Stimulated activated effector memory CD8-positive, alpha-beta T cell treated with anti-CD3 and anti-CD28 coated beads, Interleukin-12 subunit alpha, Interleukin-12 subunit beta, amount 100 ng/mL, for 72 hours (primary cell): ENCODE measurements at places on chromosomes 12 and 14.

- DNase-seq: peak; percentile 88
Observed at GRCh38 chr12:93571365-93571924, 1.0 kb upstream of the SOCS2 start.

DNA sequence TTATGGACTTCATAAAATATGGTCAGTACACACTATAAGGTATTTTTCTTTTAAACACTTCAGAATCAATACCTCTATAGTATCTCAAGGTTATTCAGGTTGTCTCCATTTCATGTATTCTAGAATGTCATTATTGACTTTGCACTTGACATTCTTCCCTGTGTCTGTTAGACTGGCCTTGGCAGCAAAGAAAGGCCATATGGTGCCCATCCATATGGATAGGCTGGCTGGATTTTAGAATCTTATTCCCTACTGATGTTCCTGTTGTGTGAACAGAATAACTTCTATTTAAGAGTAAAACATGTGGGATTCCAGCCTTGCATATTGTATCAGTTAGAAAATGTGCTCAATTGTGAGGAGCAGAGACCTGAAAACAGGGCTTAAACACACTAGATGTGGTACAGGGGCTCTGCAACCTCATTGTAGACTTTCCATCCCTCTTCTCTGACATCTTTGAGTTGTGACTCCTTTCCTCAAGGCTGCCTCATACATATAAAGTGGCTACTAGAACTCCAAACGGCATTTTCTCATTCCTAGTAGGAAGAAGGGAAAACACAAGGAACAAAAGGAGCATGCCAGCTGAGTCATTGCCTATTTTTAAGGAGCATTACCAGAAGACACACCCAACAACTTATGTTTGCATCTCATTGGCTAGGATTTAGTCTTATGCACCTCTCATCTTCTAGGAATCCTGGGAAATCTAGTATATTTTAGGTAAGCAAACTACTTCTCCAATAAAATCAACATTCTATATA, 221.2 kb upstream of the TMPO start:
- no peak for DNase-seq

GRCh38 chr12:18811273-18811672, 73.4 kb downstream of the CAPZA3 start:
- no peak for DNase-seq

- no peak for DNase-seq
Observed at GRCh38 chr12:100753837-100754236, 40.7 kb upstream of the ANO4 start.

- DNase-seq: no peak
Observed at GRCh38 chr12:126907900-126908764, 1358.8 kb upstream of the TMEM132C start.

GRCh38 chr12:118436002-118436730, 59.8 kb downstream of the SUDS3 start:
- DNase-seq: no peak

DNA sequence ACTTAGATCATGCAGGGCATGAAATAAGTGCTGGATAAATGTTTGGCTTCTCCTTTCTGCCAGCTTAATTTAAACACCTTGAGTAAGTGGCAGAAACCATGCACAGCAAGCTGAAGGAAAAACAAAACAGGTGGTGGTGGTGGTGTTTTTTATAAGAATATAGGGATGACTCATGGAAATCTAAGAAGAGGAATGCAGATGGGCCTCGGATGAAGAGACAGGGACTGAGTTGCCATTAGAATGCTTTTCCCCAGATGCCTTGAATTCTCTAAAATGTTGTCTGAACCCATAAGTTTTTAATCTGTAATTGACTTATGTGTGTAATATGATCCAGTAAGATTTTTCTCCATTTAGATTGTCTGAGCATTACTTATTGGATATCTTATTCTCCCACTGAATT, 93.1 kb upstream of the ZDHHC17 start:
- DNase-seq: no peak

- no peak for DNase-seq
Observed at GRCh38 chr12:29073631-29074239, 75.3 kb upstream of the FAR2 start.

DNA sequence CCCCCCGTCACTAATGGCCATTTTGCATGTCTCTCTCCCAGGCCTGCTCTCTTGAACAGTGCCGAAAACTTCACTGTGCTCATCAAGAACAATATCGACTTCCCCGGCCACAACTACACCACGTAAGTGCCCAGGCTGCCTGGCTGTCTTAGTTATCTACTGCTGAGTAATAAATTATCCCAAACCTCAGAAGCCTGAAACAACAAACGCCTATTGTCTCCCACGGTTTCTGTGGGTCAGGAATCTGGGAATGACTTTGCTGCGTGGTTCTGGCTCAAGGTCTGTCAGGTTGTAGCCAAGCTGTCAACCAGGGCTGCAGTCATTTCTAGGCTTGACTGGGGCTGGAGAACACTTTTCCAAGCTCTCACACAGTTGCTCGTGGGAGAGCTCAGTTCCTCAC, 32.6 kb downstream of the P2RX7 start:
- DNase-seq: no peak

GRCh38 chr14:64763085-64763782, 59.0 kb downstream of the PLEKHG3 start:
- no peak for DNase-seq

DNA sequence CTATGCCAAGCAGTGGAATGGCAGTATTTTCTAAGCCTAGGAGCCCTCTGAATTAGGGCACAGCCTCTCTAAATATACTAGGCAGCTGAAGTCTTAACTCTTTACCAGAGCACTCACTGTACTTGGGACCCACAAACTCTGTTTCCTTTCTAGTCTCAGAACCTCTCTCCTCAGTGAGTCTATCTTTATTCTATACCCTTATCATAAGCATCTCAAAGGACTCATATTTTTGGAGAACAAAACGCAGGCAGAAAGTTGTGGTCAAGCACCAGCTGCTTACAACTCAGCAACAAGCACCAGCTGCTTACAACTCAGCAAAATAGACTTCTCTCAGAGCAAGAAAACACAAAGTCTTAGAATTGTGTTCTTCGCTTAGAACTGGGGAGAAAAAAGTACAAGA, 993 bp downstream of the CCDC196 start:
- DNase-seq: no peak

- DNase-seq: no peak
Observed at GRCh38 chr14:50410921-50411320, 14.2 kb upstream of the CDKL1 start.

DNA sequence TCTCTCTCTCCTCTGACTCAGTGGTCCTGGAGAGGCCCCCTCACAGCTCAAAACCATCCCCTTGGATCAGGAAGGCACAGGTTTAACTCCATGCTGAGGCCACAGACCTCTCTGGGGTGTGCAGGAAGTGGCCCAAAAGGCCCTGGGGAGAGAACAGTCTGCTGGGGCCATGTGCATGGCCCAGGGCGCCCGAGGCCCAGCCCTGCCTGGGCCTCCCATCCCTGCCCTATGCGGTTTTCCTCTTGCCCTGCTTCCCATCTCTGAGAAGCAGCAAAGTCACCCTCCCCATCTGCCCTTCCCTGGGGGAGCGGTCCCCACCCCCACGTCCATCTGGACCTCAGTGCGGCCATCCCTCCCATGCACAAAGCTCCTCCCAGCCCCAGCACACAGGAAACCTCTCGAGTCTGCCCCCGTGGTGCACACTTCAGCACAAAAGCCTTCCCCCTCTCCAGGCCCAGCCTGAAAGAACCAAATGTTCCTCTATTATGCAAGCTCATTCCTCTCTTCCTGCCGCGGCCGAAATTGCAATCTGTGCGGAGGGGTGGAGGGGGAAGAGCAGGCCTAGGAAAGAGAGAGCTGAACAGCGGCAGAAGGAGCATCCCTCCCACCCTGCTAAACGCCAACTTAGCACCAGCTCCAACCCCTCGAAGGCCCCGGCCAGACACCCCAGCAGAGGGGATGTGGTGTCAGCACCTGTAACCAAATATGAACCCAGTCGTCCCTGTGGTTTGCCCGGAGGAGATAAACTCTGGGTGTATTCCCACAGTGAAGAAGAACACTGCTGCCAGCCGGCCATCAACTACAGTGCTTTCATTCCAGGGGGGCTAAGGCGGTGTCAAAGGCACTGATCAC, 108.5 kb downstream of the SCARB1 start:
- no peak for DNase-seq

DNA sequence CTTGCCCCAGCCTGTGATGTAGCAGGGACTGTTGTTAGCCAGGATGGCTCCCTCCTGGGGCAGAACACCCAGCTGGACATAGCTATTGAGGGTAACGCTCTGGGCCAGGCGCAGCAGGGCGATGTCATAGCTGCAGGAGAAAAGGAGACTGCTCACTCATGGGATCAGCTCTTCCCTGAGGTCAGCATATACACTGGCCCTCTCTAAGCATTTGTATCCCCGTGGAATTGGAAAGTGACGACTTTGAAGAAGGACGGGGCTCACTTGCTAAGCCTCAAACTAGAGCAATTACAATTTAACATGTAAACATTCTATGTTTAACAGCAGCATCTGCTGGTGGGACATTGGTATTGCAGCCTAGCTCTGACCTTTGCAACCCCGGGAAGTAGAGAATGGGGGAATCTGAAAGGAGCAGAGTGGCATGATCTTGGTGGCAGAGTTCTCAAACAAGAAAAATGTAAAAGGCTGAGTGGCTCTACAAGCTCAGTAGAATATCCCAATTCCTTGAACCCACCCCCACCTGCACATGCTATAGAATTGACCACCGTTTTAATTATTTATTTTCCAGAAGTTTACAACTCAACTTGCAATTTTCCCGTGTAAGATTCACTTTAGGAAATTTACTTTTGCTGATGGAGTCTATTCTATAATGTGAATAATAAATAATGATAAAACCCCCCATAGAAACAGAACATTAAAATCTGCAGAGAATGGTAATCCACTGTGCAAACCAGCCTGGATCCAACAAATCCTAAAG, 5.0 kb downstream of the CELA1 start:
- peak; percentile 75 for DNase-seq

- DNase-seq: no peak
Observed at GRCh38 chr14:59308673-59309072, 120.2 kb downstream of the DAAM1 start.

DNA sequence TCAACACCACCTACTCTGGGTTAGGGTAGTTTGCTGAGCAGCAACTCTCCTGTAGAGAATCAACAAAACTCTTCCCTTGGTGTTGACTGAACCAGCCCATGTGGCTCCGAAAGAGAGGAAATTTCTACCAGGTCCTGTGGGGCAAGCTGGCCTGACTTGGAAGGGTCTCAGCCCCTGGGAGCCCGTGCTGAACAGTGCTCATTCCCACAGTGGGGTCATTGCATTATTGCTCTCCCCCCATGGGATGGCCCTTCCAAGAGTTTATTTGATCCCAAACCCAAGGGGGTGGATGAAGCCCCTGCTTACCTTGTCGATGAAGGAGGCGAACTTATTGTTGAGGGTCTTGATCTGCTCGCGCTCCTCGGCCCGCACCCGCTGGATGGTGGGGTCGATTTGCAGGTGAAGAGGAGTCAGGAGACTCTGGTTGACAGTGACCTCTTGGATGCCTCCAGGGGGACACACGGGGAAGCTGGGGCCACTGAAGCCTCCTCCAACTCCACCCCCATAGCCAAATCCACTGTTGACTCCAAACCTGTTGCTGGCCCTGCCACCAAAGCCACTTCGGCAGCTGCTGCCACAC, 580 bp downstream of the KRT75 start:
- DNase-seq: no peak

DNA sequence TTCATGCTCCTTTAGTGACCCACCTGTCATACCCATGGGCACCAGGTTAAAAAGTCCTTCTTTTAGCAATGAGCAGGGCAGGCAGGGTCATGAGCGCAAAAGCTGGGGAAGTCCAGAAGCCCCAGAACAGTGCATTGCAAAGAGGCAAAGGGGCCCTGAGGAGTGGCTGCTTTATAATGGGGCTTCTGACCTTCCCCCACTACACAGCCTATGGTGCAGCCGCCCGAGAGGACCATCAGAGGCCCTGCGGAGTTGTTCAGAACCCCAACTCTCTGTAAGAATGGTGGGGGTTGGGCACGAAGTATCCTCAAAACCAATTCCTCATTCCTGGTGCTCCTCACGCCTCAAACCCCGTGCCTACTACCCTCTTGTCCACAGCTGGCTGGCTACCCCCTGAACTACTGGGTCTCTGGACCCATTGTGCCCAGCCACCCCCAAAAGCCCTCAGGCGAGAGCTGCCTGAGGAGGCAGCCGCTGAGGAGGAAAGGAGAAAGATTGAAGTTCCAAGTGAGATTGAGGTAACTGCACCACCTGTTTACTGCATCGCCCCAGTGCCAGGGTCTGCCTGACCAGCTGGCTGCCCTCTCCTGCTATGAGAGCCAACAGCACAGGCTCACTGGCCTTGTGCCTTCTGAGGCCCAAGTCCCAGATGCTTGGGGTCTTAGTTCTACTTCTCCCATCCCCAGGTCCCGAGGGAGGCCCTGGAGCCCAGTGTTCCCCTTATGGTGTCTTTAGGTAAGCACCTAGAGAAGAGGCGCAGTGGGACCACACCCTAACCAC, 6.7 kb downstream of the REC8 start:
- DNase-seq: no peak

GRCh38 chr12:111444314-111444924, 38.7 kb downstream of the SH2B3 start:
- DNase-seq: no peak

DNA sequence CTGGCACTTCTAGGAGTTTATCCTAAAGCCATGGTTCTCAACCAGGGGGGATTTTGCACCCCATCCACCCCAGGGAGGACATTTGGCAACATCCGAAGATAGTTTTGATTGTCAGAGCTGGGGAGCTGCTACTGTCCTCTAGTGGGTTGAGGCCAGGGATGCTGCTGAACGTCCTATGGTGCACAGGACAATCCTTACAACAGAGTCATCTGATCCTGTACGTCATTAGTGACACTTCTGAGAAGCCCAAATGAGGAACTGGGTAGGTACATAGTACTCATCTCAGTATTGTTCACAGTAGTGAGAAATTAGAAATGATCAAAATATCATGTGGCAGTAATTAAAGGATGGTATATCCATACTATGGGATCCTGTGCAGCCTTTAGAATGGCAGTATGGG, 185.1 kb downstream of the CHST11 start:
- DNase-seq: no peak

- DNase-seq: no peak
Observed at GRCh38 chr12:121277374-121277759, 19.1 kb downstream of the CAMKK2 start.

DNA sequence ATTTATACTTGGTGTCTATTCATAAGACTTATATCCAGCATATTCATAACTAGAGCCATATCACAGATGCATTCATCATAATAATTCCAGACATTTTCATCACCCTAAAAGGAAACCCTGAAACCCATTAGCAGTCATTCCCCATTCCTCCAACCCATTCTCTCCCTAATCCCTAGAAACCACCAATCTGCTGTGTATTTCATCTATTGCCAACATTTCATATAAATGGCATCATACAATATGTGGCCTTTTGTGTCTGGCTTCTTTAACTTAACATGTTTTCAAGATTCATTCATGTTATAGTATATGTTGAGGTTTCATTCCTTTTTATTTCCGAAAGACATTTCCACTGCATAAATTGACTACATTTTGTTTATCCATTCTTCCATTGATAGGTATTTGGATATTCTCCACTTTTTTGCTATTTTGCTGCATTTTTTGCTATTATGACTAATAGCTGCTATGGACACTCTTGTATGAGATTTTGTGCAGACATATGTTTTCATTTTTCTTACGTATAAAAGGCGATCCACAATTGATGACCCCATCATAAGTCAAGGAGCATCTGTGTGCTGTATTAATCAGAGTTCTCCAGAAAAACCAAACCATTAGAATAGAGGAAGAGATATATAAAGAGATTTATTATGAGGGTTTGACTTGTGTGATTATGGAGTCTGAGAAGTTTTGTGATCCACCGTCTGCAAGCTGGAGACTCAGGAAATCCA, 5.1 kb upstream of the OAS2 start:
- DNase-seq: no peak
